ENCODE measurements at places on chromosomes 1 and 21.

- no peak for DNase-seq
These were observed 3.9 kb upstream of the TP53BP2 start for GRCh38 chr1:223849352-223850254.

- DNase-seq, result no peak
These were observed 211.0 kb upstream of the RAB4A start for GRCh38 chr1:229059671-229060539.

- no peak for DNase-seq
These were observed 22.9 kb downstream of the ADAM30 start for GRCh38 chr1:119873135-119874015.

DNA sequence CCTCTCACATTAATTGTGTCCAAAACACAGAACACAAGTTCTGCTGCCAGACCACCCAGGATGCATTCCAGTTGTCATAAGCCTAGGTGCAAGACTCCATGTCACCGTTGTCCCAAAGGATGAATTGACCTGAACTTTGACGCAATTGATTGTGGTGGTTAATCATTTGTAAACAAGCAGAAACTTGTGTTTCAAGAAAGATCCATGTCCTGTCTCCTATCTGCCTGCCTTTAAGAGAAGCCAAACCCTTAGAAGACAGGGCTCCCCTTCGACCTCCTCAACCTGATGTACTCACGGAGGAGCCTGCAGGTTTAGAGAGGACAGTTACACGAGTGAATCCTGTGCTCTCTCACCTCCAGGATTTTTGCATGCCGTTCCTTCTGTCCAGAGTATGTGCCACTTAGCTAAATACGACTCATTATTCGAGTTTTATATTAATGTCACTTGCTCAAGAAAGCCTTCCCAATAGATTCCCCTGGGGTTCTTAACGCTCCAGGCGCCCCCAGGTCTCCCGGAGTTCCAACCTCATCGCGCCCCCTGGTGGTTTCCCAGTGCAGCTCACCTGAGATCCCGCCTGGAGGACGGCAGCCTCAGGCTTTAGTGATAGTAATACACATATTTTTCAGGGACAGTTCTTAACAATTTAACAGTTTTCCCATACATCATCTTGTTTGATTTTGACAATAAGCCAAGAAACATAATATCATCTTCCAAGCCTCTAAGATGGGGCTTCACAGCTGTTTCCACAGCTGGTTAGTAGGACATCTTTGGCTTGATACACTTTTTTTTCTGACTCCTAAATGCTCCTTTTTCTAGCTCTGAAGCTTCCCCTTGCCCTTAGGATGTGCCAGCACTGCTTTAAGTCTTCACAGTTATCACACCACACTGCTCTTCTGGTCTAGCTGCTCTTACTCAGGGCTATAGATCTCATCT lies 2.4 kb upstream of the C8B start:
- DNase-seq, result no peak

GRCh38 chr1:96515925-96516324 lies 205.7 kb upstream of the PTBP2 start:
- no peak for DNase-seq

DNA sequence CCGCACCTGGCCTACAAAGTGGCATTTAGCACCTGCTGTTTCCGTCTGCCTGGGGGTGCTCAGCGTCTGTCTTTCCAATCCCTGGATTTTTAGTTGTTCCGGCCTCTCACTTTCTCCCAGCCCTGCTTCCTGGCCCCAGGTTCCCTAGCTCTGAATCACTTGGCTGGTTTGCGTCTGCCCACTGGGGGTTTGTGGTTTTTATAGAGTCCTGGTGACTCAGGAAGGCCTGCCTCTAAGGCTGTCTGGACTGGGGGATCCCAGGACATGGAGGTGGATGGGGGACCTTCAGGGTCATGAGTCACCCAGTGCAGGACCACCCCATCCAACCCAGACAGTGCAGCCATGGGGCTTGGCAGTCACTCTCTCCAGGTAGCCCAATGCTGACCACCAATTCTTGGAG lies 53.5 kb downstream of the MRPL37 start:
- no peak for DNase-seq

DNA sequence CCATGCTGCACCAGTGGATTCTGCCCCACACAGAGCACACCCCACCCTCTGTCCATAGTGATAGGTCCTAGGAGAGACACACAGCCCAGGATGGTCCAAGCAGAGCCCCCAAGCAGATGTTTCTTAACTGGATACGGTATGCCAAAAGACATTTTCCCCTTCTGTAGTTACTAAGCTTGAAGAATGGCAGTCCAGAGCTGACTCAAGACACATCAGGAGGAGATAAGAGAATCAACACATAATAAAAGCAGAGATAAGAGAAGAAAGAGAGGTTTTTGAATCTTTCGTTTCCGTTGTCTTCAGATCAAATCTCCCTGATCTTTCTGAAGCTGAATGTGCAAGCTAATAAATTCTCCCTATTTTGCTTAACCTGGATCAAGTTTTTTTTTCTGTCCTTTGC lies 21.8 kb upstream of the CASQ2 start:
- no peak for DNase-seq

DNA sequence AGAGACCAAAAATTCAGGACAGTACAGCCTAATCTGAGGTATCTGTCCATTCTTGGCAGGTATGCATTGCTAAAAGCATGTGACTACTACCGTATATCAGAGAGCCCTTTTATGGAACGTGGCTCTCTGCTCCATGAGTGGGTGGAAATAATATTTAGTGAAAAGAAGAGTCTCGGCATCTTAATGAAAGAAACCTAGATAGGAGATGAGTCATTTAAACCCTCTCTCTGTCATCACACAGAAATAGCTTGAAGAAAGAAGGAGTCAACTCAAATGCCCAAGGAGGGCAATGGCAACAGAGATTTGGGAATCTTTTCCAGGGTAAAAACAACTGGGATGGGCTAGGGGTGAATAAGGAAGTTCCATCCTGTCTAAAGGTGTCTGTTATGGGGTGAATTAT lies 528.2 kb downstream of the SMYD3 start:
- no peak for DNase-seq
